ENCODE measurements at places on chromosomes 6 and 20. TPM values are rescaled to one million over a fixed set of nuclear protein-coding genes. Genes with fewer than 3 reads are reported as not detected.

DNA sequence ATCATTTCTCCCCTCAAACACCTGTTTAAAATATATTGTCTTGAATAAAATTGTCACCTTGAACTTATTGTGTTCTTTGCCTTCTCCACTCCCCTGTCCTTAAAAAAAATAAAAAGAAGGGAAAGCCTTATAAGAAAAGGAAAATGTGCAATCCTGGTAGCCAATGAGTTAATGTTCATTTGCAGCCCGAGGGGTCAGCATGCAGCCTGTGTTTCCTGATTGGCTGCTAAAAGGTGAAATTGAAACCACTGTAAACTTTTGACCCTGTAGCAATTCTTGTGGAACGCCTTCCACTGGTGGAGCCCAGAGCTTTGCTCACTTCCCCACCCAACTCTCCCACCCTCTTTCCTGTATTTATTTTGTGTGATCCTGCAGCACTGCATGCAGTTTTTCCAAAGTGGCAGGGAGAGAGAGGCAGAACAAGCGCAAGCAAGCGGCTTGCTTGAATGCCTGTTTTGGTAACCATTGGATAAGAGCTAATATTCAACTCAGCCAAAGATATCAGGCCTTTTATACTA lies 74.9 kb downstream of the NCOA3 start:
- DNase-seq, result no peak

DNA sequence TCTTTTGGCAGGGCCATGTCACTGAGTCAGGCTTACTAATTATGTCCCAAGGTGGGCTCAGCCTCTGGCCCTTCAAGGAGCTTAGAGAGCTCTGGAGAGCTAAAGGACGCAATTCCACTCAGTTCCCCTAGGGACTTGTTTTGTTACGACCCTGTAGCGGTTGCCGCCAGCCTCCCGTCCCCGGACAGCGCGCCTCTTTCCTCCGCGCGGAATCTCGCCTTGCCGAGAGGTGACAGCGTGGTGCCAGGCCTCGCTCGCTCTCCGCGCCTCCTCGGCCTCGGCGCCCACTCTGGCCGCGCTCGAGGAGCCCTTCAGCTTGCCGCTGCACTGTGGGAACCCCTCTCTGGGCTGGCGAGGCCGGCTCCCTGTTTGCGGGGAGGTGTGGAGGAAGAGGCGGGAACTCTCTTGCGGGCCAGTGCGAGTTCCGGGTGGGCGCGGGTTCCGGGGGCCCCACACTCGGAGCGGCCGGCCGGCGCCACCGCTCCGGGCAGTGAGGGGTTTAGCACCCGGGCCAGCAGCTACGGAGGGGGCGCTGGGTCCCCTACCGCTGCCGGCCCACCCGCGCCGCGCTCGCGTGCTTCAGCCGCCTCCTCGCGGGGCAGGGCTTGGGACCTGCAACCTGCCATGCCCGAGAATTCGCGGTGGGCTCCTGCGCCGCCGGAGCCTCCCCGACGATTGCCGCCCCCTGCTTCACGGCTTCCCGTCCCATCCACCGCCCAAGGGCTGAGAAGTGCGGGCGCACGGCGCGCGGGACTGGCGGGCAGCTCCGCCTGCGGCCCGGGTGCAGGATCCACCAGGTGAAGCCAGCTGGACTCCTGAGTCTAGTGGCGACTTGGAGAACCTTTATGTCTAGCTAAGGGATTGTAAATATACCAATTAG lies 9.9 kb upstream of the ZNF311 start:
- no peak for DNase-seq

- no peak for DNase-seq
These were observed 55.3 kb upstream of the CEP85L start for GRCh38 chr6:118706702-118707101.

The ABHD16B gene
- total RNA-seq, result not detected

GRCh38 chr20:35947907-35948306 lies 6.4 kb downstream of the SCAND1 start:
- no peak for DNase-seq

The SLC17A1 gene
- not detected for total RNA-seq

DNA sequence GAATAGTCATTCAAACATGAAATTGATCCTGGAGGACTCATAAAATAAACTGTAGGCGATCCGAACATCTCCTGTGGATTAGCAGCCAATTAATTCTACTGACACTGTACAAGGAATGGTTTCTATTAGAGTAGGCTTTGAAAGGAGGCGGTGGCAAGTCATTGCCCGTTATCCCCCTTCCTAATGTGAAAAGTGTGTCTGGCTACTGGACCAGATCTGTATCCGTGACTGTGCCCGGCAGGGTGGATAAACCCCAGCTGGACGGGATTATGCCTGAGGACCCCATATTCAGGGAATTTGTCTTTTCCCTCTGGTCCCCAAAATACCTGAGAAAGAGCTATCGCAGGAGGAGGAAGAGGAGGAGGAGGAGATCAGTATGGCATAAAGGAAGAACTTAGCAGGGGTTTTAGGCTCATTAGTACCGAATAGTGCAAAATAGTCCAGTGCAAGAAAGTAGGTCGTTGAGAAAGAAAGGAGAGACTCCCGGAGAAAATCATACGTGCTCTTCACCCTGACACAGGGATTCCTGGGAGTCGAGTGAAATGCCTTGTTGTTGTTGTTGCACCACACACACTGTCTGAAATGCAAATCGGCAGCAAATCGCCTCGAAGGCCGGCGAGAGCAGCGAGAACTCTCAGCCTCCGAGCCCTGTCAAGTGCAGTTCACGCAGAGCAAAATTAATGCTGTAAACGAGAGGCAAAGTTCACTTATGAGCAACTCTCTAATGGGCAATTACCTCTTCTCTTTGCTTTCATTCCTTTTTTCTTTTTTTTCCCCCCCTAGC lies 178.9 kb upstream of the ARID1B start:
- DNase-seq, result no peak

The COL20A1 gene
- total RNA-seq, result not detected

GRCh38 chr6:1864496-1864895 lies 254.8 kb downstream of the FOXC1 start:
- no peak for DNase-seq

The KIF3B gene
- 61.2 TPM for total RNA-seq

- DNase-seq, result no peak
These were observed 52.2 kb downstream of the TOP1 start for GRCh38 chr20:41080866-41081265.

The F13A1 gene
- total RNA-seq, result not detected

GRCh38 chr6:129510950-129511349 lies 199.0 kb downstream of the ARHGAP18 start:
- DNase-seq, result no peak

The ADGB gene
- not detected for total RNA-seq

The CCM2L gene
- total RNA-seq, result not detected

GRCh38 chr20:13333793-13334192 lies 112.7 kb downstream of the ISM1 start:
- DNase-seq, result no peak

GRCh38 chr20:62791301-62792181 lies 4.7 kb upstream of the MRGBP start:
- peak; percentile 77 for DNase-seq

The SLC2A10 gene
- total RNA-seq, result 1.5 TPM

DNA sequence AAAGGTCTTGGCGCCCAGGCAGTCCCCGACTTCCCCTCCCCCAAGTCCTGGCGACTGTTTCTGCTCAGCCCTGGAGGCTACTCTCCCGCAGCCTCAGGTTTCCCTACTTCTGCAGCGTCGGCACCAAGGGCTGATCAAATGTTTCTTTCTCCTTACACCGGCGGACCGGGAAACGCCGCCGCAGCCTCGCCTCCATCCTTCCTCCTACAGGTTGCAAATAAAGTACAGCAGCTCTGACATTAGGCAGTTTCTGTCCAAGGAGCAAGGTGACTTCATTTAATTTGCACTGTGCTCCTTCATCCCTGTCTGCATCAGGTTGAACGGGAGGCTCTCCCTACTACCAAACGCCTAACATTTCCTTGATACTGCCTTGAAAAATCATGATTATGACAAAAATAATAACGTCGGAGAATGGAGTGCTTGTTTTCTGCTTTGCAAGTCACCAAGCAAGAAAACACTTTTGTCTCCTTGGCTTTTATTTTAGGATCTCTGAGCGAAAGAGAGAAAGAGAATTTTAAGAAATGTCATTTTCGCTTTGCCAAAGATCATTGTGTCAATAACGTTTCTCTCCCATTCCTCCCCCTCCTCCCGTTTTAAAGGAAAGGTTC lies 1.0 kb downstream of the CLIC5 start:
- no peak for DNase-seq

The VSX1 gene
- total RNA-seq, result not detected

The NSFL1C gene
- total RNA-seq, result 99.9 TPM

DNA sequence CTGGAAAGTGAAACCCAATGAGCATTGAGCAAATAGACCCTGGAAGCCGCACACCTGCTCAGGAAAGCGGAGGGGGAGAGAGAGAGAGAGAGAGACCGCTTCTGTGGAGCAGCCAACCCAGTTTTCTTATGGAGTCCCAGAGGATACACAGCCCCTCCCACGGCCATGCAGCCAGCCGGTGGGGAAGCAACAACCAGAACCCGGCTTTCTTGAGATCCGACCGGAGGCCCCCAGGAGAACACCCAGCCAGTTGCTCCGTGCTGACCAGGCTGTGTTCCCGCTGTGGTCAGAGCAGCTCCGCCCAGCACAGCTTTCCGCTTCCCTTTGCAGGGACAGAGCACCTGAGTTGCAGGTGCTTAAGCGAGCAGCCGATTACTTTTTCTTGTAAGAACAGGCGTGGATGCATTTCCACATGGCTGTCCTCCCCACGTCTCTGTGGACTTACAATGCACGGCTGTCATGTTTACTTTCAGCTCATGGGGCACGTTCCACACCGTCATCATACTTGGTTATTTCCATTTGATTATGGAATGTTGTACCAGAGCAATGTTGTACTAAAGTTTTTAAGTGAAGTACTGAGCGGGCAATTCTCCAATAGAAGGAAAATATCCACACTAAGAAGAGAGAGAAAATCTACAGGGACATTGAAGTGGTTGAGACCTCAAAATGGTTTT lies 381.9 kb downstream of the THBS2 start:
- no peak for DNase-seq

GRCh38 chr6:7505189-7505699 lies 36.2 kb upstream of the DSP start:
- DNase-seq, result no peak

The CPNE5 gene
- 4.0 TPM for total RNA-seq

The FUT9 gene
- not detected for total RNA-seq

Measured in natural killer cell treated with Interleukin-12 subunit alpha and Interleukin-12 subunit beta and Interleukin-15 and Interleukin-18, amount 100 ng/mL, for 72 hours (primary cell).